Adrenal gland (tissue), 19 donors: ENCODE measurements at places on chromosomes 3 and 15.

- H3K27ac ChIP-seq, result no peak overlapping the region
- no peaks in the 10 kb centered on the region for H3K27me3 ChIP-seq
- peaks cover 8% of the 10 kb centered on the region for H3K4me1 ChIP-seq
- DNase-seq, result no peak
- no peak overlapping the region for H3K4me3 ChIP-seq
Measured at GRCh38 chr3:147652651-147653366, 243.6 kb downstream of the ZIC1 start.

DNA sequence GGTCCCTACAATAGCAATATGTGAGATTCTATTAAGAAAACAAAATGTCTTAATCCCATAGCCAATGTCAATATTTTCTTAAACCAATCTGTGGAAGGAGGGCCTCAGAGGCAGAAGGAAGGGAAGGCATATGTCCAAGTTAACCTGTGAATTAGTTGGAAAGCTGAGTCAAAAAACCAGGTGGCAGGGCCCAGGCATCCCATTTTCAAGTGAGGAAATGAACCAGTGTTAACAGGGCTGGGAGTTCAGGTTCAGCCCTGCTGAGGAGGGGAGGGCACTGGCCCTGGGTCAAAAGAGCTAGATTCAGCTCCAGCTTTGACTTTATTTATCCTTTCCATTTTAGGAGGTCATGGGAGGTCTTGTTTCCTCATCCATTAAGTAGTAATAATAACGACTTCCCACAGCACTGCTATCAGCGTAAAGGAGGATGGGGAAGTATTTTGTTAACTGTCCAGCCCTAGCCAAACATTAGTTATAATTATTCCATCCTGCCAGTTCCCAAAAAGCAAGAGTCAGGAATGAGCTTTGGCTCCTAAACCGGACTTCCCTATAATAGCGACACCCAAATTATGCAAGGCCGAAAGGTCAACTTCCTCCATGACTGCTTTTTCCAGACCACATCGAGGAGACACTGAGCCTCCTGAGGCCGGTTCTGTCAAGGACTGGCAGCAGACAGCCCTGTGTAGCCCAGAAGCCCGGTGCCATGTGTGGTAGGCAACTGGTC lies 3.2 kb downstream of the MASP1 start:
- H3K4me3 ChIP-seq, result no peak overlapping the region
- no peaks in the 10 kb centered on the region for H3K36me3 ChIP-seq
- no peaks in the 10 kb centered on the region for H3K27me3 ChIP-seq
- H3K27ac ChIP-seq, result no peak overlapping the region
- peaks cover 15% of the 10 kb centered on the region for H3K4me1 ChIP-seq
- DNase-seq, result no peak

DNA sequence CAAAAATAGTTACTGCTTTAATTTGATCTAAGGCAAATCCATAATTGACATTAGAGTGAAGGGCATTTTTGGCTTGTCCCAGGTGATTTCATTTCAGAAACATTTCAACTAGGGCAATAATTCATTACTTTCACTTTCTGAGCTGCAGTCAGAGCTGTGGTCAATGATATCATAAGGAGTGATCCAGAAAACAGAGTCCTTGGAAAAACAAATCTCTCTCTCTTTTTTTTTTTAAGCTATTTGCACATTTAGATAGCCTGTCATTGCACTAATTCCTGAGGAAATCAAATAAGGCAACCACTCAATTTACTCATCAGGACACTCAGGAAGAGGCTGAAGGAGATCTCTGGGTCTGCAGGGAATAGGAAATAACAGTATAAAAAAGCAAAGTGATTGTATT lies 269.5 kb upstream of the LRRC3B start:
- no peaks in the 10 kb centered on the region for H3K4me1 ChIP-seq
- H3K36me3 ChIP-seq, result no peaks in the 10 kb centered on the region
- H3K4me3 ChIP-seq, result no peak overlapping the region
- H3K27ac ChIP-seq, result no peak overlapping the region

GRCh38 chr15:58561321-58561720 lies 129.5 kb downstream of the LIPC start:
- no peak overlapping the region for H3K27ac ChIP-seq
- H3K4me3 ChIP-seq, result no peak overlapping the region
- no peak for DNase-seq
- no peaks in the 10 kb centered on the region for H3K4me1 ChIP-seq
- no peaks in the 10 kb centered on the region for H3K27me3 ChIP-seq

DNA sequence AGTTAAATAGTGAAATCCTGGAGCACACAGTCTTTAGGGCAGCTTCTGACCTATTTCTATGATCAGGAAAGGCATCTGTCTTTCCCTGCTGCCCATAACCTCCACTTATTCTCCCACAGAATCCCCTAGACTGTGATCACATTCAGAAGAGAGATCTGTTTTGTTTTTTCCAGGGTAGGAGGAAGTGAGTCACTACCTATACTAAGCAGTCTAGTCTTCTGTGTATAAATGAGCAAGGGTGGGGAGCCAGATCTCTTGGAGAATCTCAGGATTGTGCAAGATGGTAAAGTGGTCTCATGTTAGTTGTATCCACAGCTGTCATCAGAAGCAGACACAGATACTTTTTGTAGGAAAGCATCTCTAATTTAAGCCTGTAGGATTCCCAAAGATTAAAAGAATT lies 11.8 kb upstream of the FBXO22 start:
- no peak overlapping the region for H3K4me3 ChIP-seq
- H3K27ac ChIP-seq, result no peak overlapping the region
- no peaks in the 10 kb centered on the region for H3K27me3 ChIP-seq
- no peaks in the 10 kb centered on the region for H3K36me3 ChIP-seq
- peaks cover 7% of the 10 kb centered on the region for H3K4me1 ChIP-seq

- no peak overlapping the region for H3K4me3 ChIP-seq
- H3K36me3 ChIP-seq, result no peaks in the 10 kb centered on the region
- no peaks in the 10 kb centered on the region for H3K27me3 ChIP-seq
- H3K4me1 ChIP-seq, result peaks cover 33% of the 10 kb centered on the region
Measured at GRCh38 chr15:85673326-85673725, 121.4 kb downstream of the KLHL25 start.
